ENCODE measurements at places on chromosomes 5 and 9.

- no peak for DNase-seq
These were observed 119.7 kb upstream of the ABCA1 start for GRCh38 chr9:105047742-105048041.

- no peak for DNase-seq
These were observed 18.1 kb downstream of the SLC36A1 start for GRCh38 chr5:151465476-151465875.

- no peak for DNase-seq
These were observed 14.1 kb upstream of the AK3 start for GRCh38 chr9:4755026-4755609.

GRCh38 chr5:56126487-56127179 lies 106.5 kb downstream of the ANKRD55 start:
- peak; percentile 15 for DNase-seq

DNA sequence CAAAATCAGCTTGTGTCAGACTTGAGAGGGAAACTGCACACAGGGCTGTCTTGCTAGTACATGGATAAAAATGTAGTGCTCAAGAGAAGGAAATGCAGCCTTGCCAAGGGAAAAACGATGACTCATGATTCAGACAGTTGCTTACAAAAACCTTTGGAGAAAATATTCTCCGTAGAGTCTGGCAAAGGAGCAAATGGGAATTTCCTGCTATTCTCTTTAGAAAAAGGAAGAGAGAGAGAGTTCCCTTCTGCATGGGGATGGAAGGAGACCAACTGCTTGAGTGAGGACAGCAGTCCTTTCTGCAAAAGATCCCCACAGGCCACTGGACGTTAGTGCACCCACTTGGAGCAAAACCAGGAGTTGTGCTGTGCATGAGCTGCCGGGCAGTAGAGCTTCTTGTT lies 7.6 kb downstream of the IFNB1 start:
- no peak for DNase-seq

DNA sequence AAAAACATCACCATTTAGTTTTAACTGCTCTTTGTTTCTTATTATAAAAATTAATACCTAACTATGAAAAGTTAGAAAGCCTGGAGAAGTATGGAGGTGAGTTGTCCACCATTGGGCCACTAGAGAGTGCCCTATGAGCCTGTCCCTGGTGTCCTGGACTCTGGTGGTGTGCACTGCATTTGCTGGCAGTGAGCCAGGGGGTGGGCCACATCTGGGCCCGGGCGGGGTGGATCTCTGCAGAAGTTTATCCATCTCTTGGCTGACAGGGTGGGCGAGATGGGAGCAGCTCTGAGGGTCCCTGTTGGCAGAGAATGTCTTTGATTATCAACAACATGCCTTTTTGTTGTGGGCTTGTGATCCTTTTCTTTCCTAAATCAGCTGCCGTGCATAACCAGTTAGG lies 8.2 kb downstream of the TENT4A start:
- no peak for DNase-seq

DNA sequence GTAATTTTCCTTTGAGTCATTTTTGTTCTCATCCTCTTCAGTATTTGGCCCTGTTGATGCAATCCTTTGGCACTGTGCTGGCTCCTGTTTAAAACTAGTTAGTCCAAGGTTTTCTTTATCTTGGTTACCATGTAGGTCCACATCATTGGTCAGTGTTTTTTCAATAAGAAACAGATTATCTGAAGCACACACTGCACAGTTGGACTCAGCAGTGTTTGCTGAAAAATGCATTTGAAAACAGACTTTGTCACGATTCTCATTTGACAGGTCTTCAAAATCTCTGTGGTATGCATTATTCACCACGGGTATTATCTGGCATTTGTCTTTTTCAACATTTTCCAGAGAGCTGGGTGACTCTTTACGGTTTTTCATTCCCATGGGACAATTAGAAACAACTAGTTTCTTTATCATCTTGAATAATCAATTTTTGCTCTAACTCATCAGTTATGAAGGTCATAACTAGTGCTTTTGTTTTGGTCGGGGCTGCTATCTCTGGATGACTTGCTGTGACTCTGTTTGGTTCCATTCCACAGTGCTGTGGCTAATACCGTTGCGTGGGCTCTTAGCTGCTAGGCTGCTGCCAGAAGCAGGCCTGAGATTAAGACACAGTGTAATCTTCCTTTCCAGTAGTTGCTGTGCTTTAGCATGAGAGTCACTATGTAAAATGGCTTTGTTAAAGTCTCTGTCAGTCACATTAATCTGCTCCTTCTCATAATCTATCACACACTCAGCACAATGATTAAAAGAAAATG lies 36.2 kb downstream of the NUDT12 start:
- DNase-seq: no peak

- no peak for DNase-seq
These were observed 183.2 kb downstream of the AUH start for GRCh38 chr9:91178281-91179236.

DNA sequence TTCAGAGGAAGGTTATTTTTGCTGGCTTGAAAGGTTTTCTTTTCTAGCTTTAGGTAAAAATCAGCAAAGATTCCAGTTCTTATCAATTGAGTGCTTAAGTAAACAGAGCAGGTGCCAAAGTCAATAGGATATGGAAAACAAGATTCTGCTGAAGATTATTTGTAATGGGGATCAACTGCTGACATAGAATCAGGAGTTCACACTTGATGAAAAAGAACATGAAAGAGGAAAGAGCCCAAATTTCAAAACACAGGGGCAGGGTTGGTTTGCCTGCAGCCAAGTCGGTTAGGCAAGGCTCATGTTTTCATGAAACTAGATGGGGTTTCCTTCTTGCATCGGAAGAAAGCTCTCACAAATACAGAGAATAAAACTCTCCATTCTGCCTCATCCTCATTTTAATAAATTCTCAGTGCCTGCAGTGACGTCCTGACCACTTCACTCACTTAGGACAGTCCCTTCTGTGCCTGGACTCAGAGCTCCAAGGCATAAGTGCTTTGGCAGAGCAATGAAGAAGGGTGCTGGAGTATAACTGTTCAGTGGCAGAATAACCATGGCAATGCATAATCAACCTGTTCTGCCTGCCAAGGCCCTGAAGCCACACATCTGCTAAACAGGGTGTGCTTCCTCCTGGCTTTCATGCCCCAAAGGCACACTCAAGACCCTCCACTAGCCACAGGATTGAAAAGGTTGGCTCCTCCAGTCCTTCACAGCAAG lies 179.6 kb downstream of the GNAQ start:
- DNase-seq: no peak

- no peak for DNase-seq
These were observed 30.2 kb upstream of the HSPA9 start for GRCh38 chr5:138605254-138605972.

DNA sequence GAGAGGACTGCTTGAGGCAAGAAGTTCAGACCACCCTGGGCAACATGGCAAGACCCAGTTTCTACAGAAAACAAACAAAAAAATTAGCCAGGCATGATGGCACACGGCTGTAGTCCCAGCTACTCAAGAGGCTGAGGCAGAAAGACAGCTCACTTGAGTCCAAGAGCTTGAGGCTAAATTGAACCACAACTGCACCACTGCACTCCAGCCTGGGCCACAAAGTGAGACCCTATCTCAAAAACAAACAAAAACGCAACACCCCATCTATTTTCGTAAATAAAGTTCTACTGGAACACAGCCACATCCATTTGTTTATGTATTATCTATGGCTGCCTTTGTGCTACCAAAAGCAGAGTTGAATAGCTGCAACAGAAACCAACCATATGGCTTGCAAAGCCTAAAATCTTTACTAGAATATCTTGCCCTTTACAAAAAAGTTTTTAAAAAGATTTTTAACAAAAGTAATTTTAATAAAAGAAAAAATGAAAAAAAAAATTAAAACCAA lies 67.5 kb downstream of the SETX start:
- DNase-seq: no peak

GRCh38 chr5:59445741-59446140 lies 447.8 kb downstream of the PDE4D start:
- no peak for DNase-seq

- no peak for DNase-seq
These were observed 38.5 kb downstream of the TARS1 start for GRCh38 chr5:33479311-33479710.

DNA sequence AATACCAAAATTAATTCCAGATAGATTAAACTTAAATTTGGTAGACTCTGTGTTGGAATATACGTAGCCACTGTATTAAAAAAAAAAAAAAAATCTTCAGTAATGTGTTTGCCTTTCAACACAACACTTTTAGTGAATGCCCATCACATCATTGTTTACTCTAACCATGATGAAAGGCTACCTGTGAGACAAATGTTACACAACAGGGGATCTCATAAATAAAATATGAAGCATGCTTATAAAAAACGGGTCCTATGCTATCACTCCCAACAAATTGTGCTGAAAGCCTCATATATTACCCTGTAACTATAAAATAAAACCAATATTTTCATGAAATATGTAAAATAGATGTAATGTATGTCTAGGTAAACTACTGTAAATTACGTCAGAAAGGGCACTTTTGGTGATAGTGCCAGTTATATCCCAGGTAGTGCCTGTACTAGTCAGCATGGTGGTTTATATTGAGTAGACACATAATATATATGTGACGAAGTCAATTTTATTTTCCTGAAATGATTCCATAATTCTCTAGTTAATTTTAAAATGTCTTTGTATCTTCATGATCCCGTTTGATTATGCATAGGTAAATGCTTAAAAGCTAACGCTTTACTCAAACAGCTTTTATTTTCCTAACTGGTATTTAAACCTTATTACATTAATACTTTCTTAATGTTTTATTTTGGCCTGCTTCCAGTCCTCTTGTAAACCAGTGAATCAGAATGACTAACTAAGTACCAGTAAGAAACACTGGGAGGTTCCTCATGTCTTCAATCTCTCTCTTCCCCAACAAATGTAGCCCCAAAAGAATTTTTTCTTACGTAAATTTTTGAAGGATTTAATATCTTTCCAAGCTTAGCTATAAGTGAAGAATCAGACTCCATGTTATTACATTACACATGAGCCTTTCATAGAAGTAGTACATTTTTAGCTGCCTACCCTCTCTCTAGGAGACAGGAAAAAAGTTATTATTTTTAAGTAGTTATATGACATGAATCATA lies 420.3 kb downstream of the GABRG2 start:
- DNase-seq: no peak

DNA sequence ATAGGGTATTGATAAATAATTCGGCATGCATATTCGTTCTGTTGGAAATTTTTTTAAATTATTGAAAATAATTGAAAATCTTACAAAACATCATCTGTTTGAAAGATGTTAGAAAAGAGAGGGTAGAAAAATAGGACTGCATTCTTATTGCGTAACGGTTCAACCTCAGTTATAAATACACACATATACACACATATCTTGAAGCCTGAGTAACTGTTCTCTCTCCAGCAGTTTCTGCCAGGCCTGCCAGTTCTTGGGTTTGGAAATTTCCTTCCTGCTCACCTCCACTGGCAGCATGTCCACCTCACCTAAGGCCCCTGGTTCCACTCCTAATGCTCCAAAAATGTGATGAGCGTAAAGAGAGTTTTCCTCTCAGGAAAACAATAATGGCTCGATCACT lies 9.1 kb downstream of the SPATA31E1 start:
- DNase-seq: no peak

DNA sequence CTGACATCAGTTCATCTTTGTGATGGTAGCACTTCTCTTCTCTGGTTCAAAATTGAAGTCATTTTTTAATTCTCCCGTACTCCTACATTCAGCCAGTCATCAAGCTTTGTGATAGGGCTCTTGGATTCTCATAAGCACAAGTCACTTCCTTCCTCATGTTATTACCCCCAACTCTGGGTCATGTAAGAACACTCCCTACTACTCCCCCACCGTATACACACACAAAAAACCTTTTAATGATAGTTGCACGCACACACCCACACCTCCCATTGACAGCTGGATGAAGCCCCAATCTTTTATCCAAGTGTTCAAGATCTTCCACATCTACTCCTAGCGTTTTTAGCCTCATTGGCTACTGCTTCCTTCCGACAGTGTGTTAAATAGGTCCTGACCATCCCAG lies 16.8 kb downstream of the KDM3B start:
- no peak for DNase-seq

DNA sequence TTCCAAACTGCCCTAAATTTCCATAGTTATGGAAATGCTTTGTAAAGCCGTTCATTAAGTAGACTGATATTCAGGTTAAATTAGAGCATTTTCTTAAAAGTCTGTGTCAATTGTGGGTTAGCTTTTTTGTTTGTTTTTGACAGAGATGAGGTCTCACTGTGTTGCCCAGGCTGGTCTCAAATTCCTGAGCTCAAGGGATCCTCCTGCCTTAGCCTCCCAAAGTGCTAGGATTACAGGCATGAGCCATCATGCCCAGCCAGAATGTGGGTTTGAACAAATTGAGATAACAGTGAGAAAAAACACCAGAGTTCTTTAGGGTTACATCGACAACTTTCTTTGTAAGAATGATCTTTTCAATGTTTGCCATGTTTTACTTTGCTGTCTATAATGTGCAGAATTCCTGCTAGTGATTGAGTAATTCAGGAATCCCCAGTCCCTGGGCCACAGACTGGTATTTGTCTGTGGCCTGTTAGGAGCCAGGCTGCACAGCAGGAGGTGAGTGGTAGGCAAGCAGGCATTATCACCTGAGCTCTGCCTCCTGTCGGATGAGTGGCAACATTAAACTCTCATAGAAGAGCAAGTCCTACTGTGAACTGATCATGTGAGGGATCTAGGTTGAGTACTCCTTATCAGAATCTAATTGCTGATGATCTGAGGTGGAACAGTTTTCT lies 80.5 kb downstream of the RAI14 start:
- DNase-seq: no peak

DNA sequence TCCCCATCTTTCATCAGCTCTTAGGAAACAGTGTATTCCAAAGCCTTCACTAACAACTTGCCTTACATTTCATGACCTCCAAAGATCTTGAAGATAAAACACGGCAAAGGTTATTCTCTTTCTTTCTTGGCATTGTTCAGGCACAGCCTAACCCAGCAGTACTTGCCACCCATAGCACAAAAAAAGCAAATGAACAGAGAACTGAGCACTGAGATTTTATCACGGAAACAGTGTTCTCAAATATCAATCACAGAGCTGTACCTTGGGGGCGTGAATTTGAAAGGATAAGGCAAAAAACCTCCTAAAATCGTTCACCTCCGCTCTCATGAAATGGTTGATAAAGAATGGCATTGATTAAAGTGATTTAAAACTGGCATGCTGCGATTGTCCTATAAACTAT lies 16.9 kb upstream of the KCNV2 start:
- no peak for DNase-seq

GRCh38 chr5:140360681-140361479 lies 886 bp downstream of the SLC4A9 start:
- no peak for DNase-seq

- DNase-seq: no peak
These were observed 15.0 kb downstream of the PRR16 start for GRCh38 chr5:120479066-120479465.

- DNase-seq: no peak
These were observed 7.8 kb upstream of the TNFAIP8 start for GRCh38 chr5:119347991-119348390.

- no peak for DNase-seq
These were observed 124.4 kb downstream of the WDR41 start for GRCh38 chr5:77367741-77368140.

DNA sequence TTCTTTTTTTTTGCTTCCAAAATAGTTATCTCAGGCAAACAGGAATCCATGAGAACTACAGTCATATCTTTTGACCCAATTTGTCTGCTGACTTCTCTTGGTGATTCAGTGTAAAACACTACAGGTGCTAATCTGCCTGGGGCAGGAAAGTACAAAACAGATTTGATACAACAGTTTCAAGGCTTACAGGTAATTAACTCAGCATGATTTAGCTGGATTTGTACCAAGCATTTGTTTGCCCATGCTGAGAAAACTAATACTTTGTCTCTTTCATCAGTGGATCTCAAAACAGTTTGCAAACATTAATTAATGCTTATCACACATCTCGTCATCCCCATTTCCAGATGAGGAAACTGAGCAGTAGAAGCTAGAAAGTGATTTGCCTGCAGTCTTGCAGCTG lies 312.5 kb upstream of the SEMA6A start:
- DNase-seq: no peak
